ENCODE measurements at places on chromosomes 3 and 15.

DNA sequence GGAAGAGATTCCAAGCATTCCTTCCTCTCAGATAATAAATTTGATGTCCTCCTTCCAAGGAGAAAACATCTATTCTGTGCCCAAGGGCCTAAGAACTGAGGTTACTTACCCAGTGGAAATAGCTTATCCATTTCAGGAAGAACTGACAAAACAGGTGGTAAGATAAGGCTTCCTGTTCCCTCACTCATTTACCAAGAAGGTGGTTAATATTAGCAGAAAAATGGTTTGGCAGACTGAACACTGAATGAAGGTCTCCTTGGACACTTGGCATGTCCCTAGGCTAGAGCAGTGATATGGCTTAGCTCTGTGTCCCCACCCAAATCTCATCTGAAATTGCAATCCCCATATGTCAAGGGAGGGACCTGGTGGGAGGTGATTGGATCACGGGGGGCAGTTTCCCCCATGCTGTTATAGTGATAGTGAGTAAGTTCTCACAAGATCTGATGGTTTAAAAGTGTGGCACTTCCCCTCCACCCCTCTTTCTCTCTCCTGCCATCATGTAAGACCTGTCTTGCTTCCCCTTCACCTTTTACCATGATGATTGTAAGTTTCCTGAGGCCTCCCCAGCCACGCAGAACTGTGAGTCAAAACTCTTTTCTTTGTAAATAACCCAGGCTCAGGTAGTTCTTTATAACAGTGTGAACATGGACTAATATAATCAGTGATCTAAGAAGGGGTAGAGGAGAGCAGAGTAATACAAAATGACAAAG, 127.4 kb downstream of the ST8SIA2 start:
- DNase-seq = no peak

DNA sequence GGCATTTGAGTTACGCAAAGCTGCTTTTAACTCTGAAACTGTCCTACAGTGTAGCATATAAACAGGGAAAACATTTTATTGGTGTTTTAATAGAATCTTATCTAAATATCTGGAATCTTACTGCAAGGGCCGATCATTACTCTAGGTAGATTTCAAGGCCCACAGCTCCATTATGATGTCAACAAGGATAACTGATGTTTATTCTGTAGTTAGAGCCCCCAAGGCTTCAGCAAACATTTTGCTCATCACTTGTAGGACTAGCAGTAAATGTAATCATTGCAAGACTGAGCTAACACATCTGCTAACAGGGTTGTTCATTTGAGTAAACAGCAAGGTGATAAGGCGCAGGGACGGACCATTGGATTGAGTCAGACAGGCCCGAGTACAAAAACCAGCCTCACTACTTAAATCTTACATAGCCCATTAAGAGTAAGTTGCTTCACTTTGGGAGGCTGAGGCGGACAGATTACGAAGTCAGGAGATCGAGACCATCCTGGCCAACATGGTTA, 332.5 kb upstream of the TPRG1 start:
- DNase-seq = no peak

- no peak for DNase-seq
Measured at GRCh38 chr3:122982216-122983185, 45.1 kb downstream of the SEMA5B start.

- no peak for DNase-seq
Measured at GRCh38 chr3:171494457-171495109, 34.4 kb upstream of the TNIK start.

DNA sequence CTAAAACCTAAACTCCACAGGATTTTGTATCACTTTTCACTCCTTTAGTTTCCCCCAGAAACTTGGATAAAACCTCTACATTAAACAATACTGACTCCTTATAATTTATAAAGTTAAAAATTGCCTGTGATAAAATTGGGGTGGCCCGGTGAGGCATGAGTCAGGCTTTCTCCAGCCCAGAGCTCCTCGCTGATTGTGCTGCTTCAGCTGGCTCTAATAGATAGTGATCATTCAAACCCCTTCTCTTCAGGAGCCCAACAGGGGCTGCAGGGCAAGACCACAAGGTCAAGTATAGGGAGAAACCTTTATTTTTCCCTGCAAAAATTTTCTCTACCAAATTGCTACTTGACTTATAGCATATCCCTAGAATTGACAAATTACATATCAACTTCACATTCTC, 308.2 kb downstream of the PLCL2 start:
- DNase-seq = no peak

- DNase-seq = no peak
Measured at GRCh38 chr3:34237946-34238345, 439.5 kb downstream of the PDCD6IP start.

GRCh38 chr3:146894406-146894805, 289.3 kb upstream of the PLSCR5 start:
- DNase-seq = no peak

DNA sequence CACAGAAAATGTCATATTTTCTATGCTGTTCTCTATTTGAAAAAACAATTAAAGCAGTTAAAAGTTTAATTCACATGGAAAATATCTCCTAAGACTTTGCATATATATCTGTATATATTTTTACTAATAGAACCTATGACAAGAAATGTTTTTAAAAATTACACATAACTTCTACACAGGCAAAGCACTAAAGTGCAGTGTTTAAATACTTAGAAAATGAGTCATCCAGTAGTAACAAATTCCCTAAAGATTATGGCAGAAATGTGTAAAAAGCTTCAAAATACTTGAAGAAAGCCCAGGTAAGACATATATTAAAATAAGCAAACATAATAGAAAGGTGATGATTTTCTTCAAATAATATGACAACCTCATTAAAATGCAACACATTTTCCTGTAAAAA, 236.6 kb downstream of the TBC1D5 start:
- no peak for DNase-seq

GRCh38 chr3:120823156-120823555, 80.6 kb downstream of the GTF2E1 start:
- DNase-seq = no peak

DNA sequence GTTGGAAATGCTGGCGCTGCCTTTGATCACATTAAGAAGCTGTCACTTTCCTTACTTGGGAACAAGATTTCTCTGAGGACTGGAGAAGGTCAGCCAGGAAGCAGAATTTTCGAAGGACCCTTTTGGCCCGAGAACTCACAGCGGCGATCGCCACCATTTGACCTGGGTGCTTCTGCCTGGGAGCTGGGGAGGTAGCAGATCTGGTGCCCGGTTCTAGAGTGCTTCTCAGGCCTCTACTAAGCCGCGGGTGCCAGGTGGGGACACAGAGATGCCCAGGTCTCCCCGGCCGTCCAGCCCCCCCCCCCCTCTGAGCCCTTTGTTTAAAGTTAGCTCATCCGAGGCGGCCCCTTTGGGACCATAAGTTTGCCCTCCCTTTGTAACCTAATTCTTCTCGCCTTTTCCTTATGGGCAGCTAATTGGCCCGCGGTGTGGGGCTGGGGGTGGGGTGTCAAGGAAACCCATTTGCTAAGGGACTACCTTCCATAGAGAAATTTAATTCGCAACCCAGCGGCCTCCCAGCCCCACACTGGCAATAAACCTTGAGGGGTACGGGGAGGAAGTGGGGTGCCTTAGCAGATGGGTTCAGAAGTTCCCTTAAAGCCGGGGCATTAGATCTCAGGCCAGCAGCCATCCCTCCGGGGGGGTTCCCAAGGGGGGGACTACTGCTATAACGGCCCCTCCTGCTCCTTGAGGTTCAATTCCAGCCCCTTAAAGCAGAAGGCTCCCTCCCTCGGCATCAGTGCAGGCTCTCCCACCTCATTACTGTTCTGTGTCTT, 1.9 kb downstream of the GATA2 start:
- no peak for DNase-seq

DNA sequence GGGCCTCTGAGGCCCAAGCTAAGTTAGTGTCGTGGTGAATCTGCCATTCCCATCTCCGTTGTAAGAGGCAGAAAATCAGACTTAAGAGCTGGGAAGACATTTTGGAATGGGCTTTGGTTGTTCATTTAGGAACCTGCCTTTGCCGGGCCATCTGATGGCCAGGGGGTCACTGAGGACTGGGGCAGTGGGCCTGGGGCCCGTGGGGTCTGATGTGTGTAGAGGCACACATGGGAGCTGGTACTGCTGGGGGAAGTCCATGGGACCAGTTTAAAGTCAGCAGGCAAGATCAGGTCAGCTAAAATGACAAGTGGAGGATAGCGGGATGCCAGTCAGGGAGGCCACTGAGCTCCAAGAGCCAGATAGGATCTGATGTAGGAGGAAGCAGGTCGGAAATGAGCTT, 38.3 kb upstream of the RGMA start:
- DNase-seq = no peak

GRCh38 chr3:108863799-108864135, 41.2 kb downstream of the TRAT1 start:
- no peak for DNase-seq

GRCh38 chr3:11919390-11919789, 72.7 kb upstream of the TAMM41 start:
- DNase-seq = no peak

GRCh38 chr15:40369474-40369869, 11.5 kb downstream of the DISP2 start:
- DNase-seq = no peak

DNA sequence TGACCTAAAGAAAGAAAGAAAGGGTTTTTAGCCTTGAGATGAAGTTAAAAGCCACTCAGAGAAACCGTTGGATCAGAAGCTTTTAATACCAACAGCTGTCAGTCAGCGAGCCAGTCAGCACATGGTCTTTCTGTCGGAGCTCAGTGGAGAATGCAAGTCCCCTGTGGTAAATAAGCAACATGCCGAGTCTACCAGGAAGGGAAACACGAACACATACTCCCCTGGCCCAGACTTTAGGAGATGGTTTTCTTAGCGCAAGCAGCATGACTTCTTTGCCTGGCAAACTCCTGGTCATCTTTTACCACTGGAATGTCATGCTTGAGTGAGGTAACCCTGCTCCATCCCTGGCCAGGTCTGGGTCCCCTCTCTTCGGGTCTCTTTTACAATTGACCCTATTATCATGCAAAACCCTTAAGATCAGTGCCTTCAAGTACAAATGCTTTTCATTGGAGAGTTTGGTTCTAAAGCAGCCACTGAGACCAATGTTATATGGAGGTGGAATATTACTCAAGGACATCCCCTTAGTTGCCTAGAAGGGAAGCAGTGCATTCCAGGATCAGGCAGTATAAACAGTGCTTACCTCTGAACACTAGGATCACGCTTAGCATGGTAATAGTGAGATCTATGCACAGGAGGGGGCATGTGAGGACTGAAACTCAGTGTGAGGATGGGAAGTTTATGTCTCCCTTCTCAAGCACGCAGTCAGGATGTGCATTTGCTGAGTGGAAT, 28.2 kb downstream of the SLCO3A1 start:
- DNase-seq = no peak

DNA sequence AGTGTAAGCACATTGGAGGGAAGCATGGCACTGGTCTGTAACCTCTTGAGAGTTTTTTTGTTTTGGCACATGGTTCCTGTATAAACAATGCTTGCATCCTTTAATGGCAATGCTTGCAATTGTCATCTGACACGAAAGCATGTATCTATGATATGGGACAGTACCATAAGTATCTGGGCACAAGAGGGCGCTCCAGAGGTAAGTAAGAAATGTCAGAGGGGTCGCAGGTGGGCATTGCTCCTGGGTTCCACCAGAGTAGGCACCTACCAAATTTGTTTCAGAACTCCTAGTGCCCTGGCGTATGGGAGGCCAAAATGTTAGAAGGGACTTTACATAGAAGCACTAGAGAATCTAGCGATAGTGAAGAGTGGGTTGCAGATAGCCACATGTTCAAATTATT, 58.7 kb upstream of the BCHE start:
- DNase-seq = no peak

DNA sequence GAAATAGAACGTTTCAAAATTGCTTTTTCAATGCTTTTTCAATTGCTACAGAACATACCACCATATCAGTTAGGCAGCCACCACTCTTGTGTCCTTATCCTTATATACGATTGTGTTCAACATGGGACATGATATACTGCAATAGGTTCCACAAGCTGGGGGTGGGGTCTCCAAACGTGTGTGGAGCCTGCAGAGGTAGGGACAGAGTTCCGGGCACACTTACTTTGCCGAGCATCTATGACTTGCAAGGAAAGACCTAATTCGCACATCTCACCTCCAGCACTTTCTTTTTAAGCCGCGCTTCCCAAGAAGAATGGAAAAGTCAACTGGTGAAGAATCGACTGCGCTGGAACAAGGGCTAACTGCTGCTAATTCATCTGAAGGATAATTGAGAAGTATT, 39.6 kb upstream of the SFMBT1 start:
- DNase-seq = no peak

DNA sequence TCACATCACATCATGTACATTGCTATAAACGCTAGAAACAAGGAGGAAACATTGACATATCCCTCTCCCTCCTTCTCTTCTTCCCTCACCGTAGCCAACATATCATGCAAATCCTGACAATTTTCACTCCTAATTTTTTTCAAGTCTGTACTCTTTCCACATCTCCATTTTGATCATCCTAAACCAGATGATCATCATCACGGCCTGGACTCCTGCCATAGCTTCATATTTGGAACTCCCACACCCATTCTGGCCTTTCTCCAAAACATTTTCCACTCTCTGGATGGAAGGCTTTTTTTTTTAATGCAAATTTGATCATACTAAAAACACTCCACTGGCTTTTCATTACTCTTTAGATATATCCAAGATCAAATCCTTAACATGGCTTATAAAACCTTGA, 248.0 kb upstream of the CNTN3 start:
- no peak for DNase-seq

DNA sequence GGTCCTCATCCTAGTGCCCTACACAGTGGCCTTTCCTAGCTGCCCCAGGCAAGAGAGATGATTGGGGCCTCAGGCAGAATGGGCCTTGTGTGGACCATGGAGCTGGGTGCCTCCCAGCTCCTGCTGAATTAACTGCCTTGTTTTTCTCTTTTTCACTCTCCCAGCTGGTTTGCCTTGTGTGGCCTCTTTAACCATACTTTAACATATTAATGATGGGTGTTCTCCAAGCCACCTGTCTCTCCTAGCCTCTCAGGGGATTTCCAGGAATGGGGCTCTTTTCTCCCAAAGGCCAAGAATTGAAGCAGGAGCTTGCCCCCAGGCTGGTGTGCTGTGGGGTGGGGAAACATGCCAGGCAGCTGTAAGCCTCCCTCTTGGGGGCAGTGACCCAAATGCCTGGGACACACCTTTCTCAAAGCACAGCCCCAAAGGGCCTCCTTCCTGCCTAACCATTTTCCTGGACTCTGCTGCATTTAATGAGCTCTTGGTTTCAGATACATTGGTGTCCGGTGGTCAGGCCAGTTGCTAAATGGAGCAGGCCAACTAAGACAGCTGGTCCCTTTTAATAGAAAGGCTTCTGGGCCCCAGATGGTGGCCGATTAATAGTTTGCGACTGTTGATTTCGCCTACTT, 5.6 kb downstream of the ALPK3 start:
- no peak for DNase-seq
